LoVo (cell line): ENCODE measurements at places on chromosomes 5 and 9.
A peak's percentile ranks its signal among the peaks of the same experiment; 100 is the strongest.

- no peak for DNase-seq
These were observed 54.0 kb downstream of the SHOC1 start for GRCh38 chr9:111740739-111741138.

GRCh38 chr9:114300846-114301797, 21.8 kb upstream of the ORM1 start:
- no peak for DNase-seq

GRCh38 chr5:157186309-157187045, 5.8 kb downstream of the ITK start:
- DNase-seq = no peak

GRCh38 chr9:69317894-69318293, 7.1 kb upstream of the ENTREP1 start:
- DNase-seq = no peak

DNA sequence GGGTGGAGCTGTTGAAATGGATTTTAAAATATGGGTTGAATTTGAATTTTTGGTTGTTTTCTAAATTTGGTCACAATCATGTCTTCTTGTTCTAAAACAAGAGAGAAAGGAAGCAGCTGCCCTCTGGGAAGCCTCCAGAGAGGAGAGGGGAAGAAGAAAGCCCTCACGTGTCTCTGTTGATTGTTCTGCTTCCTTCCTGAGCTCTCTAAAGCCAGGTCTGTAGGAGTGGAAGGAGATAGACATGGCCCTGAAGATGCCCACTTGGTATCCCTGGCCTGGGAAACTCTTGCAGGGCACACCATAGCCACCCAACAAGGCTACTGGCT, 59.6 kb downstream of the GALNT12 start:
- DNase-seq = no peak

DNA sequence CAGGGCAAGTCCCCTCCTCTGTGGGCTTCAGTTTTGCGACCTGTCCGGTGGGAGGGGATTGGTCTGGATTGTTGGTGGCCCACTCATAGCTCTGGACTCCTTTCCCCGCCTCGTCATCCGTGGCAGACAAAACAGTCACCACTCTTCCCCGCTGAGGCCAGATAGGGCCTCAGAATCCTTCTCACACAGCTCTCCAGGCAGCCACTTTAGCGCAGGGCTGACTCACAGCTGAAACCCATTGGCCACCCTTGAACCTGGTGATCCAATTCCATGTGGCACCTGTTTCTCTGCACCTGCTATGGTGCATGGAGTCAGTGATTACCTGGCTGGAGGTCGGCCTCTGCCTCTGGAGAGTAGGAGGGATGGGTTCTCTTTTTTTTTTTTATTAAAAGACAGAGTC, 15.8 kb upstream of the CACFD1 start:
- DNase-seq = no peak

DNA sequence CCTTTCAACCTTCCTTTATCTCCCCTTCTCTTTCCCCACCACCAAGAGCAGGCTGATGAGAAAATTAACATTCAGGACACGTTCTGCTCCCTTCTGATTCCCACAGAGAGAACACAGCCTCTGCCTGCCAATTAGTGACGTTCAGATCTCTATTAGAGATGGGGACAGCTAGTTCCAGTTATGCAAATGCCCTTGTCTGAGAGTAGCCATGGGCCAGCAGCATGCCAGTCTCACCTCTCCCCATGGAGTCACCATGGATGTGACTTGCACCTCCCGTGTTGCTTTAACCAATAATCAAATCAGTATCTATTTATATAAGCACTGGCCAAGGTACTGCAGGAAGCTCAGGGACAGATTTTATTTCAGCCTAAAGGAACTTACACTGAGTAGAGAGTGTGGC, 61.3 kb downstream of the KCNIP1 start:
- no peak for DNase-seq

GRCh38 chr9:71778085-71778484, 9.8 kb upstream of the CEMIP2 start:
- no peak for DNase-seq

DNA sequence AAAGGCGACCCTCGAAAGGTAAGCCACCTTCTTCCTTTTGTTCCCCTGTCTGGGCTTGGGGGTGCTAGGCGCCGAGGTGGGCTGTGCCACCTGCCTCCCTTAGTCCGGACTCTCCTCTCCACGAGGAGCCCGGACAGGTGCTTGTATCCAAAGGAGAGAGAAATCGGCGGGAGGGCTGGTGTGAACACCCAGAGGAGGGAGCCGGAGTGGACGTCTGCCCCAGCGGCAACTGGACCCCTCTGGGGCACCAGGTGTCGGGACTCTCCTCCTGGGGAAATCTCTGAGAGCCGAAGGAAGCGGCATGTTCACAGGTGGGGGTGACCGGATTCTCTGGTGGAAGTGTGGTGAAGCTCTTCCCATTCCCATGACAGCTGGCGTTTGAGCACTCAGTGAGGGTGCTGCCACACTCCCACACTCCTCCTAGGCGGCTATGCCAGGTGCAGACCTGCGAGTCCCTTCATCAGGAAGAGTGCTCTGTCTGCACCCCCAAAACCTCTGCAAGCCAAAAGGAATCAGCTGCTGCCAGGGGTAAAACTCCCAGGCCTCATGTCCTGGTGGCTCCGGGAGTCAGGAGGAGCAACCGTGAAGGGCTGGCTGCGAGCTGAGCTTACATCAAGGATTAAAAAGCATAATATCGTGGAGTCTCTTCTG, 921 bp downstream of the KCNIP1 start:
- DNase-seq = no peak

DNA sequence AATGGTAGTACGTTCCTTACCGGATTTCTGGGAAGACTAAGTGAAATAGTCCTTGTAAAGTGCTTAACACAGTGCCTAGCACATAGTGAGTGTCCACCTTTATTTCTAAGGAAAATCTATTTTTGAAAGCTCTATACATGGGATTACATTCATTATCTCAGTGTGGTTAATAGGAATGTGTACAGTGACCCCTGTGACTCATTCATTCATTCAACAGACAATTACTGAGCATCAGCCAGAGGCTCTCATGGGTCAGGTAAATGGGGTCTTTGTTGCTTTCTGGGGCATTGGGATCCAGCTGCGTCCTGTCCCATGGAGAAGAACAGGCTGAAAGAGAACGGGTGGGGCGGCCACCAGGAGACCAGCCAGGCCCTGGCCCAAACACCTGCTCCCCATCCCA, 226.2 kb upstream of the TBC1D2 start:
- DNase-seq = no peak

DNA sequence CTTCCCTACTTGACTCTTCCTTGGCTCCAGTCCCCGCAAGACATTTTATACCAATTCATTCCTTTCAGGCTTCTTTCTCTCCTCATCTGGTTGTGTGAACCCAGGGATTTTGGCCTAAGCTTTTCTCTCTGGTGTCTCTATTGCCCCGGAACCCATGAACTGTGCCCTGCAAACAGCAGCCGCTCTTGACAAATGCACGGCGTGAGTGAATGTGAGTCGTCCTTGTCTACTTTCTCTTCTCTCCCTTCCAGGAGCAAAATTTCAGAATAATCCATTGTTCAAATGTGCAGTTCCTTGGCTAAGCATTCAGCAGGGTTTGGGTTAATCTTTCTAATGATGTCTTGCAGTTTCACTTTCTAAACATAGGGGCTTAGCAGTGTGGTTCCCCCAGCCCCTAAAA, 250.4 kb upstream of the IRX4 start:
- no peak for DNase-seq

GRCh38 chr9:127505396-127506116, 54.2 kb downstream of the LRSAM1 start:
- no peak for DNase-seq

DNA sequence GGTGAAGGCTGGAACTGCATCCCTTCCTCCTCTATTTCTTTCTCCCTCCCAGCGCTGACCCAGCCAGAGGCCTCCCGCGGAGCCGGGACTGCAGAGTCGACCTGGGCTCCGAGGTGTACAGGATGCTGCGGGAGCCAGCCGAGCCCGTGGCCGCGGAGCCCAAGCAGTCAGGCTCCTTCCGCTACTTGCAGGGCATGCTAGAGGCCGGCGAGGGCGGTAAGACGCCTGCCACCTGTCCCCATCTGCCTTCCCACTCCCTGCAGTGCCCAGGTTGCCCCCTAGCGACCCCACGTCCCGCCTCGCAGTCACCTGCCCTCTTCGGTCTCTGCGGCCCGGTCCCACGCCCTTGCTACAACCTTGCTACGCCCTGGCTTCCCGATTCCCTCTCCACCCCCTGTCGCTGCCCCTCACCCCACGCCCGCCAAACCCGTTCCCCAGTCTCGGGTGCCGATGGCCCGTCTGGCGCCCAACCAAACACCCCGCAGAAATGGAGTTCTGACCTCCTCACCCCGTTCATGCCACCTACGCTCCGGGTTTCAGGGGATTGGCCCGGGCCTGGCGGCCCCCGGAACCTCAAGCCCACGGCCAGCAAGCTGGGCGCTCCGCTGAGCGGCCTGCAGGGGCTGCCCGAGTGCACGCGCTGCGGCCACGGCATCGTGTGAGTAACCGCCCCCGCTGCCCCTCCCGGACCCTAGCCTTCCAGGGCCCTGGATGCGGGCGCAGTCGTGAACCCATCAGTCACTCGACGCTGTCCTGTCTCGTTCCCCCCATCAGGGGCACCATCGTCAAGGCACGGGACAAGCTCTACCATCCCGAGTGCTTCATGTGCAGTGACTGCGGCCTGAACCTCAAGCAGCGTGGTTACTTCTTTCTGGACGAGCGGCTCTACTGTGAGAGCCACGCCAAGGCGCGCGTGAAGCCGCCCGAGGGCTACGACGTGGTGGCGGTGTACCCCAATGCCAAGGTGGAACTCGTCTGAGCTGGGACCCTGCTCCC, 14.1 kb downstream of the PDLIM4 start:
- DNase-seq = no peak

DNA sequence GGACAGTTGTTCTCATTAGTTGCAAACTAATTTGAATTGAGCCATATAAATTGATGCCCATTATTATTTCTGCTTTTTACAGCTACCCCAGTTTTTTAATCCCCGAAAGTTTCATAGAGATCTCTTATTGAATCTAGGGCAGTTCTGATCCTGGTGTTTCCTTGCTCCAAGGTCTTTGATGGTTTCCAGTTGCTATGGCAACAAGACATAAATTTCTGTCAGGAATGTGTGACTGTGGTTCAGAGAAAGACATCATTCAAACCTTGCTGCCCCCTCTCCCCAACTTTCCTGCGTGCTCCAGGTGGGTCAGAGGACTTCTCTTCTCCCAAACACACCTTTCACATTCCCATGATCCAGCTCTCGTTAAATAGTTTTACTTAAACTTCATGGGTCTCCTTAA, 63.4 kb downstream of the TAF11L14 start:
- DNase-seq = no peak

- no peak for DNase-seq
These were observed 1080.6 kb upstream of the CDH6 start for GRCh38 chr5:30112867-30113266.

DNA sequence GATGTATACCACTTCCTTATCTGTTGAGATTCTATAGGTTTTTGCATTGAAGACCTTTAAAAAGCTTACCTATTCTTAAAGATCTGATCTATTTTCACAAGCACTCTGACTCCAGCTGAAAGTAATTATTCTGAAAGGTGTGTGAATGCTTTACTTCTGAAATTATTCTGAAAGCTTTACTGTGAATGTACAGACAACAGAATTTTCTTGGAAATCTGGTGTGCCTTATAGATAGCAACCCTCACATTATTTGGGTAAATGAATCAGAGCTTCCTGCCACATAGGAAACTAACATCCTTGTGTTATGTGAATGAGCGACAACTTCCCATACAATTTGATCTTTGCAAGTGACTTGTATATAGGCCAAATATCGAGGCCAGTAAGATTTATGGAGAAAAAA, 6.5 kb downstream of the CDO1 start:
- no peak for DNase-seq

DNA sequence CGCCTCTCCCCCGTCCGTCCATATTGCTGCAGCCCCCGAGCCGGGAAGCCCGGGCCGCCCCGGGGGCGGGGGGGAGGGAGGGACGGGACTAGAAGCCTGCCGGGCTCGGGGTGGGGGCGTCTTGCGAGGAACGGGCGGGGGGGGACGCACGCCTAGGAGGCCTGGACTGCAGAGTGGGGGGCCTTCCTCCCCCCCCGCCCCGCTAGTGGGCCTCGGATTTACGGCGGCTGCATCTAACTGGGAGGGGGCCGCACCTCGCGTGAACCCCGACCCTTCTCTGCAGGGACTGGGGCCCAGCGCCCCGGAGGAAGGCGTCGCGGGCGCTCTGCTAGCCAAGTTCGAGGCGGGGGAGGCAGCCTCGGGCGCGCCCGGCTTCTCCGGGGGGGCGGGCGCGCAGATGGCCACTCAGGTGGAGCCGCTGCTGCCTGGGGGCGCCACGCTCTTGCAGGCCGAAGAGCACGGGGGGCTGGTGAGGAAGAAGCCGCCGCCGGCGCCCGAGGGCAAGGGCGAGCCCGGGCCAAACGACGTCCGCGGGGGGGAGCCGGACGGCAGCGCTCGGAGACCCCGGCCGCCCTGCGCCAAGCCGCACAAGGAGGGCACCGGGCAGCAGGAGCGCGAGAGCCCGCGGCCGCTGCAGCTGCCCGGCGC, at the start of gene LARP1:
LARP1 (plus strand) TSS at position 17 of the 648 bp plus-strand sequence; CDS start at position 398, 381 bp downstream.
- peak; percentile 22 for DNase-seq

DNA sequence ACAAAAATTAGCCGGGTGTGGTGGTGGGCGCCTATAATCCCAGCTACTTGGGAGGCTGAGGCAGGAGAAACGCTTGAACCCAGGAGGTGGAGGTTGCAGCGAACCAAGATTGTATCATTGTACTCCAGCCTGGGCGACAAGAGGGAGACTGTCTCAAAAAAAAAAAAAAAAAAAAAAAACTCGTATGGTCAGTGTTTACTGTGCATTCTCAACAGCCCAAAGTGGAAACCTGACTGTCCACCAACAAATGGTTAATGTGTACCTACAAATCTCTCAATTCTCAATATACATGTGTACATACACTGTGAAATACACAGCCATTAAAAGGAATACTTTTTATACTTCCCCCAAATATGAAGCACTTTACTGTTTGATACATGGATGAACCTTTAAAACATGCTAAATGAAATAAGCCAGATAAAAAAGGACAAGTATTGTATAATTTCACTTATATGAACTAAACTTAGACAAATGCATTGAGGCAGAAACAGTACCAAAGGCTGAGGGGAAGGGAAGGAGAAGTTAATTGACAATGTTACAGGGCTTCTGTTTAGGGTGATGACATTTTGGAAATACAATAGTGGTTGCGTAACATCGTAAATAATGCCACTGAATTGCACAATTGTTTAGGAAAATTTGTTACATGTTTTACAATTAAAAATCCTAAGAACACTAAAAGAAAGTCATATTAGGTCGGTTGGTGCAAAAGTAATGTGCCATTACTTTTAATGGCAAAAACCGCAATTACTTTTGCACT, 16.5 kb downstream of the DNAJA1 start:
- no peak for DNase-seq

- DNase-seq = no peak
These were observed 24.7 kb downstream of the POU4F3 start for GRCh38 chr5:146363161-146363874.

DNA sequence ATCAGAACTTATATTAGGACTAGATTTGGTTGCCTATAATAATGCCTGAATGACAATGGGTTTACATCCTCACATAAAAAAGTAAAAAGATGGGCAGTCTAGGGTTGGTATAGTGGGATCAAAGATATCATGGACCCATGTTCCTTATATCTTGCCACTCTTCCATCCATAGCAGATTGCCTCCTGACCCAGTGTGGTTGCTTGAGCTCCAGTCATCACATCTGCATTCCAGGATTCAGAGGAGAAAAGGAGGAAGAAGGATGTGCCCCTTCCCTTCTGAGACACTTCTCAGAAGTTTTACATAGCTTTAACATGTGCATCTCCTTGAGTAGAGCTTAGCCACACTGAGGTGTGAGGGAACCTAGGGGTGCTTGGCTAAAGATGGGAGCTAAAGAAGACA, 22.9 kb downstream of the RALGPS1 start:
- DNase-seq = no peak
